ENCODE measurements at places on chromosomes 6 and 20.

DNA sequence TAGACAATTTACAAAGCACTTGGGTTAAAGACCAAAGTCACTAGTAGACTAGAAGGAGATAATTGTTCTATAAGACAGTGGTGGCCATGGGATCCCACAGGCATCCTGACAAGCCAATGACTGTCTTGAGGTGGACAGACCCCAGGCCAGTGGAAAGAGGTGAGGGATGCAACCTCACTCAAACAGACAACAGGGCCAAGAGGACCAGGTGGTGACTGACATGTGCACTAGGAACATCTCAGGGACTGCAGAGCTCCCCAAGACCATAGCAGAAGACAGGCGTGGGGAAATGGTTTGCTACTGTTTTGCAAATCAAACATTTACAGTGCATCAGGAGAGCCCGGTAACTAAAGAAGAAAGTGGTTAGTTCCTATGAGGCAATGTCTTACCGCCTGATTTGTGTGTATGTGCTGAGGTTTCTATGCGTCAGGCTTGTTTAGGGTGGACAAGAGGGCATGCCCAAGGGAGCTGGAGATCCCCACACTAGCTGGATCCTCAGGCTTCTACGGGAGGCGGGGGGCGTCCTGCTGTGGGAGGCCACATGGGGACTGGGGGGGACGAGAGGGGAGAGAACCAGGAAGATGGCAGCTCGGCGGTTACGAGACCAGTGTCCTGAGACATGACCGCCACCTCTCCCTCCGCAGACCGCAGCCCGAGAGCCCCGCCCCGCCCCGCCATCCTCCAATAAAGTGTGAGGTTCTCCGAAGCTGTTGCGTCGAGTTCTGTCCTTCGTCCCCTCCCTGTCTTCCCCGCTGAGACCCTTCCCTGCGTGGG lies 623 bp upstream of the MRPS26 start:
- no peaks in the 10 kb centered on the region for H3K4me1 ChIP-seq
- DNase-seq, result no peak
- peak overlapping the region; percentile 85 for H3K4me3 ChIP-seq
- peaks cover 20% of the 10 kb centered on the region for H3K36me3 ChIP-seq
- peak overlapping the region; percentile 52 for H3K27ac ChIP-seq

DNA sequence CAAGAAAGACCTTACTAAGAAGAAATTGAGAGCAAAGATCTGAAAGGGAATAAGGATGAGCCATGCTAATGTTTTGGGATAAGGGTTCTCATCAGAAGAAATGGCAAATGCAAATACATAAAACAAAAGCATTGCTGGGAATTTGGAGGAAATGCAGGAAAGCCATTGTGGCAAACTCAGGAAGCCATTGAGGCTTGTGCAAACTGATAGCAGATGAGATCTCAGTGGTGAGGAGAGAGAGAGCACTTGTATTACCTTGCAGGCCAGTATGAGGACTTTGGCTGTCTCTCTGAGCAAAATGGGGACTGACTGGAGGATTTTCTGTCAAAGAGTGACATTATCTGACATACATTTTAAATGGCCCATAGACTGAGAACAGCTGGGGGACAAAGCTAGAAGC lies 103.0 kb downstream of the ADGRB3 start:
- no peak for DNase-seq
- no peaks in the 10 kb centered on the region for H3K4me1 ChIP-seq
- no peak overlapping the region for H3K4me3 ChIP-seq

GRCh38 chr20:14418376-14418775 lies 81.0 kb upstream of the FLRT3 start:
- no peaks in the 10 kb centered on the region for H3K27me3 ChIP-seq
- no peaks in the 10 kb centered on the region for H3K4me1 ChIP-seq
- no peak overlapping the region for H3K4me3 ChIP-seq
- H3K36me3 ChIP-seq, result no peaks in the 10 kb centered on the region
- H3K27ac ChIP-seq, result no peak overlapping the region

- H3K36me3 ChIP-seq, result no peaks in the 10 kb centered on the region
- H3K4me3 ChIP-seq, result no peak overlapping the region
- no peak for DNase-seq
- H3K4me1 ChIP-seq, result no peaks in the 10 kb centered on the region
Measured at GRCh38 chr20:60139663-60140446, 181.6 kb downstream of the CDH26 start.

Measured in keratinocyte (primary cell).